Right kidney (tissue), 9 donors: ENCODE measurements at places on chromosomes 7 and 10.

GRCh38 chr10:3881622-3882021 is 96.6 kb upstream of the KLF6 start:
- no peak for DNase-seq

DNA sequence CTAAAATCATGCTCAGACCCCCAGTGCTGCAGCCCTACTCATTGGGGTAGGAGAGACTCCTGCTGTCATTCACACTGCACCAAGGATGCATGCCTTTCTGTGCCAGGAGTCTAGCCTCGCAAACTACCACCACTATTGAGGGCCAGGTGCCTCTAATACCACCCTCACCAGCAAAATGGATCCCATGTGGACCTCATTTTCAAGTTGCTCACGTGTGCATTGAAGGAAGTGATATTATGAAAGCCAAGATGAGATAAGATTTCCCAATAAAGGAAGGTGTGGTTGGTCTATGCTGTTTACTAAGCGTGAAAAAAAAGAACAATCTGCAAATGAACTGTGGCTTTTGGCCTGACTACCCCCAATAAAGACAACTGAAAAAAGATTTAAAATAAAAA is 7.2 kb upstream of the LAMTOR4 start:
- no peak for DNase-seq

DNA sequence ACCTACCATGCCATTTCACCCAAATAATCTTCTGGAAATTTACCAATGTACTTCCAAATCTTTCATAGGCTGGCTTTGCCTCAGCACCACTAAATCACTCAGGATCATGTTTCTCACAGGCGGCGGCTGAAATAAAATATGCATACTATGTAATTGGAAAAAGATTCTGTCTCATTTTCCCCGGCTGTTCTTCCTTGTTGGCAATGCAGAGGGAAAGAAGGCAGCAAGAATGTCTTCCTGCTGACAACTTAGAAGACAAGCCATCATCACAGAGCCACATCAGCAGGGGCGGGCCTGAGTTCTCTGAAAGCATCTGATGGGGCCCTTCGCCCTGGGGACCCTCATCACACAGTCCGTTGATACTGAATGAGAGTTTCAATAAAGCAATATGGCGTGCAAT is 39.2 kb upstream of the COL1A2 start:
- no peak for DNase-seq

DNA sequence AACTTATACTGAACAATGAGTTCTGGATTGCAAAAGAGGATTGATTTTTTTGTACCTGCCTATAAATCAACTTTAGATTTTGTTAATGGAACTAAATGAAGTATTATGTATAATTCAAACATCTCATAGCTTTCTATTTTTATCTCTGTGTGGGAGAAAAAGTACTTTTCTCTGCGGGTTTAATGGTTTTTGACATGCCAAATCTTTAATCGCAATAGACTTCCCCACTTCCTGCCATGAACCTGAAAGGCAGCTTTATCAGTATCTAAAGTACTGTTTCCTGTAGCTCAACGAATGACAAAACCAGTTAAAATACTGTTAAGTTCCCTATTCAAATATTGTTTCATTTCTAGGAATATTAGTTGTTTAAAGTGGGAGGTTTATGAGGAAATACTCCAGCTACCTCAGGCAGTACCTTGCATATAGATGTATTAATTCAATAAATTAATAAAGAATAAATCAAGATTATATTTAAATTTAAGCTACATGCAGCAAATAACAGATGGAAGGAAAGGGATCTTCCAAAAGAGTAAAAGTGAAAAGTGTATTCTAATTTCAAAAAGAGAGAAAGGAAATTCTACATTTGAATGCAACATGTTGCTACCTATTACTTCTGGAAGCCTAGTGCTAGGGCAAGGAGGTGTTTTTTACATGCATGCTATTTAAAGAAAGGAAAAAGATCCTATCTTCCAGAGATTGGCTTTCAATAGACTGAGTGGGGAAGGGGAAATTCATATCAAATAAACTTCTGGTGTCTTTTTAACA is 75.9 kb downstream of the SVOPL start:
- DNase-seq: no peak

DNA sequence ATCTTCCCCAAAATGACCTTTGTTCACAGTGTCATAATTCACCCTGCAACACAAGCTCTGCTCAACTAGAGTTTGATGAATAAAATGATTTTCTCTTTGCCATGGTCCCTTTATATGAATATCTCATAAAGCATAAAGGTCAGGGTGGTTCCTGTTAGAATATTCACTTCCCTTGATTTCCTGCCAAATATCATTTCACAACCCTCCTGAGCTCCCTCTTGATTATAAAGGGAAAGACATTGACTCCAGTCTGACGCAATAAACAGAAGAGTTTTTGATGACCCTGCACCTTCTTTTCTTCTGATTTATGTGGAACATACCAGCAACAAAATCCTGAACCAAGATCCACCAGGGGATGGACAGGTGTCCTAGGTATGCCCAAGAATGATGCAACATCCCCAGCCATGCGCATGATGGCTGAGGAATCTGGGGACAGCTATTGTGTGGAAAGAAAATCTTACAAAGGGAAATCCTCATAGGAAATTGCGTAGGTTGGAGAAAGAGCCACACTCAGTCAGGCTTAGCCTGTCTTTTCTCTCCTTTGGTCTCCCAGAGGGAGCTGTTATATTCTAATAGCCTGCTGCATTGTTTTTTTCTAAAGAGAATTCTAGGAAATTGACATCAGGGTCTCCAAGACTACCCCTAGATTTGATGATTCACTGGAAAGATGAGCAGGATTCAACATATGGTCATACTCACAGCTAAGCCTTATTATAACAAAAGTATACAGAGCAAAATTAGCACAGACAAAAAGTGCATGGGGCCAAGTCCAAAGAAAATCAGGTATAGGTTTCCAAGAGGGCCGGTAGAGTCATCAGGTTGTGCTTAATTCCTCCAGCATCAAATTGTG is 18.8 kb downstream of the IFIT3 start:
- no peak for DNase-seq

GRCh38 chr7:54349229-54349628 is 192.9 kb upstream of the VSTM2A start:
- DNase-seq: no peak

GRCh38 chr10:103768345-103768744 is 87.0 kb downstream of the SH3PXD2A start:
- DNase-seq: no peak

- peak; percentile 75 for DNase-seq
These were observed 1.2 kb downstream of the JAZF1 start for GRCh38 chr7:28179120-28180030.

- DNase-seq: peak; percentile 1
These were observed 207.7 kb upstream of the TEX47 start for GRCh38 chr7:89002981-89003956.

DNA sequence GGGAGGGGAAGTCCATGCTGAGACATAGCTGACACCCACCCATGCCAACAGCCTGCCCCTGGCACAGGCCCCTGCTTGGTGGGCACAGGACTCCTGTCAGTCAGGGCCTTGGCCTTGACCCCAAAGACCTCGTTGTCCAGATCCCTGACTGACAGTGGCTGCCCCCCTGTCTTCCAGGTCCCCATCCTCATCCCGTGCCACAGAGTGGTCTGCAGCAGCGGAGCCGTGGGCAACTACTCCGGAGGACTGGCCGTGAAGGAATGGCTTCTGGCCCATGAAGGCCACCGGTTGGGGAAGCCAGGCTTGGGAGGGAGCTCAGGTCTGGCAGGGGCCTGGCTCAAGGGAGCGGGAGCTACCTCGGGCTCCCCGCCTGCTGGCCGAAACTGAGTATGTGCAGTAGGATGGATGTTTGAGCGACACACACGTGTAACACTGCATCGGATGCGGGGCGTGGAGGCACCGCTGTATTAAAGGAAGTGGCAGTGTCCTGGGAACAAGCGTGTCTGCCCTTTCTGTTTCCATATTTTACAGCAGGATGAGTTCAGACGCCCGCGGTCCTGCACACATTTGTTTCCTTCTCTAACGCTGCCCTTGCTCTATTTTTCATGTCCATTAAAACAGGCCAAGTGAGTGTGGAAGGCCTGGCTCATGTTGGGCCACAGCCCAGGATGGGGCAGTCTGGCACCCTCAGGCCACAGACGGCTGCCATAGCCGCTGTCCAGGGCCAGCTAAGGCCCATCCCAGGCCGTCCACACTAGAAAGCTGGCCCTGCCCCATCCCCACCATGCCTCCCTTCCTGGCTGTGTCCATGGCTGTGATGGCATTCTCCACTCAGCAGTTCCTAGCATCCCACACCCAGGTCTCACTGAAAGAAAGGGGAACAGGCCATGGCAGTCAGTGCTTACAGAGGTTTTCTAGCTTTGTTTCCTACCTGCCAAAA is 197.2 kb downstream of the EBF3 start:
- DNase-seq: no peak

GRCh38 chr7:31192986-31193385 is 140.9 kb downstream of the ADCYAP1R1 start:
- peak; percentile 60 for DNase-seq

DNA sequence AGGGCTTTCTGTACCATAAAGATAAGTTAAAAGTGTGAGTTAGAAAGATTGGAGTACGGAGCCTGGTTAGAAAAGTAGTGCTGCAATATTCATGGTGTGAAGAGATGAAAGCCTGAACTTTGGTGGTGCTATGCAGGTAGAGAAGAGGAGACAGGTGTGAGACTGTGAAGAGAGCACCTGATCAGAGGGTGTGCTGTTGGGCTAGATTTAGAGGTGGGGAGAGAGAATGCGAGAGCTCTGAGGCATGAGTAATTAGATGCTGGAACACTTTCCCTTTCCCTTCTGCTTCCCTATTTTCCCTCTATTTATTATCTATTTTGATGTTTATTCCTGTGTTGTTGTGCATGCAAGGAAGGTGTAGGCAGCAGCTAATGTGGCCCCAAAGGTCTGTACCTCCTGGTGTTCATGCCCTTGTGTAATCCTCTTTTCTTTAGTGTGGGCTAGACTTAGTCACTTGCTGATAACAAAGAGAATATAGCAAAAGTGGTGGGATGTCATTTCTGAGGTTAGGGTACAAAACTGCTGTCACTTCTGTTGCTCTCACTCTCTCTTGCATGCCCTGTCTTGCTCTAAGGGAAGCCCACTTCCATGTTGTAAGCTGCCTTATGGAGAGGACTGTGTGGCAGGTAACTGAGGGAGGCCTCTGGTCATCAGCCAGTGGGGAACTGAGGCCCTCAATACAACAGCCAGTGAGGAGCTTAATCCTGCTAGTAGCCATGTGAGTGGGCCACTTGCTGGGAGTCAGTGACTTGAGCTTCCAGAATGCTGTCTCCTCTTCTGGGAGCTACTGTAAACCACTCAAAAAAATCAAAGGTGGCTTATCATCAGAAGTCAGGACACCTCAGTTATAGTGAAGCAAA is 2.6 kb upstream of the ATXN7L1 start:
- no peak for DNase-seq

DNA sequence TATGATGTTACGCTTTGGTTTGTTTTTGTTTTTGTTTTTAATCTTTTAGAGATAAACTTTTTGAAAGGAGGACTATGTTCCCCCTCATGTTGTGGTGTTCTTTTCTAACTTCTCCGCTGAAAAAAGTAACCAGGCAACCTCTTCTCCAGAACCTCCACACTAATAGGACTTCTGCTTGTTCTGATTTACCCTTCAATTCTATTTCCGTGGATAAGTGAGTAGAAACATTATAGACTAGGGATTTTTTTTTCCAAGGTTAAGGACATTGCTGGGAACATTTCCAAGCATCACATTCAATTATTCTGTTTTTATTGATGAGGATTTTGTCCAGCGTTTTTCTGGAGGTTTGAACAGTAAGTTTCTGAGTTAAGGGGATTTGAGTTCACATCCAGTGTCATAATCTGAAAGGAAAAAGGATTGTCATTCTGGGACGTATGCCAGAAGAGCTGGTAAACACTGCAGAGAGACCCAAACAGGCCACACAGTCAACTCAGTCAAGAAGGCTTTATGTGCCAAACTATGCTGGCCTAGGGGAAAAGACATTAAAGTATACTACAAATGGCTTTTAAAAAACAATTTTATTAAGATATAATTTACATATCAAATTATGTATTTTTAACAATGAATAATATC is 28.3 kb upstream of the RALA start:
- no peak for DNase-seq

DNA sequence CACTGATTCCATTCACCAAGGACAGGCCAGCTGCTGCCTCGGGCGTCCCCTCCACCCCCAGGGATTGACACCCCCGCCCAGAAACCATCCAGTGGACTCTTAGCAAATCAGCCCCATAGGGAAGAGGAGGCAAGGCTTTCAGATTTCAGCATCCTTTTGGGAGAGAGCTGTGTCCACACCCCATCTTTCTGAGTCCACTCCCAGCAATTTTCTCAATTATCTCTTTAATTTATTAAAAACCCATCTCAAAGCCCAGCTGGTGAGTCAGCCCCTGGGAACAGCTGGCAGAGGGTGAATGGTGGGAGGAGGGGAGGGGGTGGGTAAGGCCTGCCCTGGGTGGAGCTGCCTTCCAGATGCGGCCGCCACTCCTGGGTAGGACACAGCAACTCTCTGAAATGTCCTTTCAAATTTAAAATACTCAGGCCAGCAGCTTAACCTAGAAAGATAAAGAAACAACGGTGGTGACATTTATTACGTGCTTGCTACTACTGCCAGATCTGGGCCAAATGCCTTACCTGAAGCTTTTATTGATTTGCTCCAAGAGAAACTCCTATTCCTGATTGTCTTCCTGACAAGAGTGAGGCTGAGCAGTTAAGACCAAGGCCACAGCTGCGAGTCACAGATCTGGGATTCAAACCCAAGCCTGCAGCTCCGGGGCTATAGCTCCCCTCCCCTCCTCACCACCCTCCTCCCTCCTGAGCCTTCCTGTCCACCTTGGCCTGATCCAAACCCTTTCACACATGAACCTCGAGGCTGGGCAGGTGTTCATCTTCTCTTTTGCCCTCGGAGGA is 120.4 kb downstream of the RGS10 start:
- DNase-seq: no peak

DNA sequence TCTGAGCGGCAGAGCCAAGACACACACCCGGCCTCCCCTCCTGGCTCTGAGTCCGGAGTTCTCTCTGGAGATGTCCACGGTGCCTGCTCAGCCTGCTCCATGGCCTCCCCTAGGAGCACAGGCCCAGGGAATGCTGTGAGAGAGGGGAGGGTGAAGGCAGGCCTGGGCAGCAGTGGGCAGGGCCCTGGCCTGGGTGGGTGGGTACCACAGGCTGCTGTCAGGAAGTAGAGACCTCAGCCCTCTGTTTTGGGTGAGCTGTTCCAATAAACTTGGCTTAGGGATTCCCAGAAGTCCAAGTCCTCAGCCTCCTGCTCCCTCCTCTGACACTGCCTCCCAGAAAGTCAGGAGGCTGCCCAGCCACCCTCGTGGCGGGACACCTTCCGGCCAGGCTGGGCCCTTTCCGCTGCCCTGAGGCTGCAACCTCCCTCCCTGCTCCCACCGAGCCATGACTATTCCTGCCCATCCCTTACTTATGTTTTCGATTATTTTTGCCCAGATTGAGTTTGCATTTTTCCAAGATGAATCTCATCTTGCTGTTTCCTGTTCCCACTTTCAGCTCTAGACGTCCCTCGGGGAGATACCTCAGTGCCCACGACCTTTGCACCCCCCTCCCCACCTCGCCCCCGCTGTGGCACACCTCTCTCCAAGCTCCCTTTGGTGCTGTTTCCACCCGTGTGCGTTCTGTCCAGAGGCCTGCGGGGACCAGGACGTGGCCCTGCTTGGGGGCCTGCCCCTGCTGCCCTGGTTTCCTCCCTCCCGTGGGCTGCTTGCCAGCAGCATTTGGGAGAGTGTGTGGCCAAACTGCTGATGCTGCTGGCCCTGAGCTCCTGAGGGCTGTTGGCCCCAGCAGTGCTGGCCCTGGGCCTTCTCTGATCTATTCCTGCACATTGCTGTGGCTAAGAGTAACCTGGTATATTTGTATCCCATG is 5.8 kb upstream of the POLM start:
- DNase-seq: no peak

GRCh38 chr10:73997461-73997786 is 492 bp upstream of the VCL start:
- peak; percentile 96 for DNase-seq
